ENCODE measurements at places on chromosomes 13 and 19.

DNA sequence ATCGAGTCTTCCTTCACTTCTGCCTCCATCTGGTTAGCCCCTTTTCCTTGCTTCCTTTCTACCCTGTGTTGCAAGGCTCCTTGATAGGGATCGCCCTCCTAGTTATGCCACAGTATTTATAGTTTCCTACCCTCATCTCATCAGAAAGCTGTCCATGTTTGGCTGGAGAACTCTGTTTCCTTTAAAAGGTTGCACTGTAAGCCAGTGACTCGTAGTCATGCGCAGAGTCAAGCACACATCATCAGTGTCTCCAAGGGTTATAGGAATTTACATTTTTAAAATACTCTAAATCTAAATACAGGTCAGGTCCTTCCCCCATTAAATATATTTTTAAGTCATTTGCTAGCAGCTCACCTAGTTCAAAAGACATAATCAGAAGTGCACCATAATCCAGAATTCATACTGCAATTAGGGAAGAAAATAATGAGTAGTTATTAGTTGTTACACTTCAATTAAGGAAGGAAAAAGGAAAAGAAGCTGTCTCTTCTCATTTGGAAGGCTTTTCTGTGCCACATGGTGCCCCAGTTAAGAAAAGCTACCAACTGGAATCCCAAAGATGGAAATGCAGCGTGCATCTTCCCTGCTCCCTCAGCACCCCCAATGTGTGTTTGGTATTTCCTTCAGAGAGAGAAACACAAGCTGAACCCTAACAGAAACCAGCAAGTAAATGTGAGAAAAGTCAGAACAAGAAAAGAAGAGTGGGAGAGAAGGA lies 81.0 kb downstream of the GPR12 start:
- DNase-seq = no peak

DNA sequence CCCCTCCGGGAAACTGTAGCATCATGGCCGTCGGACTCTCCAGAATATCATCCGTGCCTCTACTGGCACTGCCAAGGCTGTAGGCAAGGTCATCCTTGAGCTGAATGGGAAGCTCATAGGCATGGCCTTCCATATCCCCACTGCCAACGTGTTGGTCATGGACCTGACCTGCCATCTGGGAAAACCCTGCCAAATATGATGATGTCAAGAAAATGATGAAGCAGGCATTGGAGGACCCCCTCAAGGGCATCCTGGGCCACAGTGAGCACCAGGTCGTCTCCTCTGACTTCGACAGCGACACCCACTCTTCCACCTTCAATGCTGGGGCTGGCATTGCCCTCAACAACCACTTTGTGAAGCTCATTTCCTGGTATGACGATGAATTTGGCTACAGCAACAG lies 41.9 kb upstream of the CALM3 start:
- DNase-seq = no peak

GRCh38 chr19:17530586-17530985 lies 19.1 kb downstream of the PGLS start:
- no peak for DNase-seq

DNA sequence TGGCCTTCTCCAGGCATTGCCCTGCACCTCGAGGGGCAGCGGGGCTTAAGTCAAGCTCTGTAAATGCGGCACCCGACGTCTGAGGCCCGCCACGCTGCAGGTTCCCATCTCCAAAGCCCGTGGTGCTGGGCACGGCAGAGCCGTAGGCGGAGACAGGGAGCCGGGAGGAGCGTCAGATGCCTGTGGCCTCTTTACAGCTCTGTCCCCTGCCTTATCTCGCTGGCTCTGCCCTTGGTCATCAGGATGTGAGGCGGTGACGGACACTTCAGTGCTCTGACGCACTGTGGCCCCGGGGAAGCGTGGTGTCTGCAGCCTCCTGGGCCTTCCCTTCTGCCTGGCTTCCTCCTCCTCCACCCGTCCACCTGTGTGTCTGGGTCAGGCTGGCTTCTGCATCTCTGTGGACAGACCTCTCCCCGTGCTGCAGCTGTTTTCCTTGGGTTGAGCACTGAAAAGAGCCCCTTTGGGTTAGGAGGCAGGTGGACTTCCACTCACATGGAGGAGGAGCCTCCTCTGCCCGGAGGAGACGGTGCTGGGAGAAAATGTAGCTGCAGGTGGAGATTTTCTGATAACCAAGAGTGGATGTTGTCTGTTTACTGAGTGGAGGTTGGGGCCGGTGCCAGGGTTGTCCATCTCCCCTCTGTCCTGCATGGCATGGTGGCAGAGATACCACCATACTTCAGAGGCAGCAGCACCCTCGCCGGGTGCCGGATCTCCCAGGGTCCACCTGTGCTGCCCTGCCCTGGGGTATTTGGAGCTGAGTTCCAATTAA lies 14.6 kb downstream of the MCF2L start:
- DNase-seq = no peak

DNA sequence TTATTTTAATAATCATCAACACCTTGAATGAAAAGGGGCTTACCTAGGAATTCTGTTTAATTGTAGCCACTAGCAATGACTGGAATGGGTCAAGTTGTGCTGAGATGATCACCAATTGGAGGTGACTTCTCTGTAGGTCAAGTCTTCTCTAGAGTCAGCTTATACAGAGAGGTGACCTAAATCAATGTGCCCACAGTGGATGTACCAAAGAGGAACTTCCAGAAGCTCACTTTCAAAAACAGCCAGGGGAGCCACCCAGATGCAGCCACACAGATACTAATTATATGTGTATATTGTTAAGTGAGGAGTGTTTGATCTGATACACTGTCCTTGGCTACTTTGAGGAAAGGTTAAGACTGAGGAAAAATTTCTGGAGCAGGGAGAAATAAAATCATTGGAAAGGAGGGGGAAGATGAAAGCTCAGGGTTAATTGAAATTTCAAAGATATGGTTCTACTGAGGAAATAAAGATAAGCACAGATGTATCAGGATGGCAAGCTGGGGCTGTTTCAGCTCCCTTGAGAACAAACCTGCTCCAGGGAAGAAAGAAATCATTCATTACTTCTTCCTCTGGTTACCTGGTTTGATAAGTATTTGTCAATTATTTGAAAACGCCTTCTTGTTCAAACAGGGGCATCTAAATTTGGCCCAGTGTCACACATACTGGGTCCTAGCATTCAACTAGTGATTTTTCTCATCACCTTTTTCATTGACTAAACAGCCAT lies 5.1 kb downstream of the GPR183 start:
- DNase-seq = no peak

Data from activated T-cell treated with anti-CD3 and anti-CD28 coated beads for 1 hour (primary cell).